Stimulated activated CD4-positive, alpha-beta T cell treated with anti-CD3 and anti-CD28 coated beads, Interleukin-4, amount 100 ng/mL, for 4 hours (primary cell): ENCODE measurements at places on chromosomes 1 and 21.
A peak's percentile ranks its signal among the peaks of the same experiment; 100 is the strongest.

DNA sequence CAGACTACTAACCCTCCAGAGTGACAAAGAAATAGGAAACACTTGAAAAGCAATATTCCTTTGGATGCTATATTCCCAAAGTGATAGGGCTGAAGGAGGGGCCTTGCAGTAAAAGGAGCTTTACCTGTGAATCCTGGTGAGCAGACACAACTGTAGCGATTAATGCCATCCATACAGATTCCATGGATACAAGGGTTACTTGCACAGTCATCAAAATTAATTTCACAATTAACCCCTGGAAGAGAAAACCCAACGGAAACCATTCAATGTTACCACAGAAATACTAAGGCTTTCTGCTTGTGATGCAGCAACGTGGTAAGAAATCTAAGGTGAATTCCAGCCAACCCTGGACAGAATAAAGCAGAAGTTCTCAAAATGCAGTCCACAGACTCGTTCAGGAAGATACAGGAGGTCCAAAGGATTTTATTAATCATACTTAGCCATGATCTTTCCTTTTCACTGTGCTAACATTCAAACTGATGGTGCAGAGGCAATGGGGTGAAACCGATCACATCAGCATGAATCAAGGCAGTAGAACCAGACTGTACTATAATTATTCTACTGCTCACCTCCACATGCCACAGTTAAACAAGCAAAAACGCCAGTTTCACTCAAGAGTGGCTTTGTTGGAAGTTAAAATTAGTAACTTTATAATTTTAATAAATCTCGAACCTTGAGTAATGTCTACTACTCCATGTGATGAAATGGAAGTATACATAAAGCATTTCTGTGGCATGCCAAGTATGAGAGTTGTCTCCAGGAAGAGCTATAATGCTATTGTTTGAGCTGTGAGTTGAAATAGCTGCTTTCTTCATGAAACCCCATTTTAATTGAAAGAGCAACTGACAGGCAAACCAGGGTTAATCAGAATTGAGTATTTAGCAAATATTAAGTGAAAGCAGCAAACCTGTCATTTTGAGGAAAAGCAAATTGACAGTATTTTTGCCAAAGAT is 63.2 kb upstream of the ADAM30 start:
- no peak for DNase-seq

DNA sequence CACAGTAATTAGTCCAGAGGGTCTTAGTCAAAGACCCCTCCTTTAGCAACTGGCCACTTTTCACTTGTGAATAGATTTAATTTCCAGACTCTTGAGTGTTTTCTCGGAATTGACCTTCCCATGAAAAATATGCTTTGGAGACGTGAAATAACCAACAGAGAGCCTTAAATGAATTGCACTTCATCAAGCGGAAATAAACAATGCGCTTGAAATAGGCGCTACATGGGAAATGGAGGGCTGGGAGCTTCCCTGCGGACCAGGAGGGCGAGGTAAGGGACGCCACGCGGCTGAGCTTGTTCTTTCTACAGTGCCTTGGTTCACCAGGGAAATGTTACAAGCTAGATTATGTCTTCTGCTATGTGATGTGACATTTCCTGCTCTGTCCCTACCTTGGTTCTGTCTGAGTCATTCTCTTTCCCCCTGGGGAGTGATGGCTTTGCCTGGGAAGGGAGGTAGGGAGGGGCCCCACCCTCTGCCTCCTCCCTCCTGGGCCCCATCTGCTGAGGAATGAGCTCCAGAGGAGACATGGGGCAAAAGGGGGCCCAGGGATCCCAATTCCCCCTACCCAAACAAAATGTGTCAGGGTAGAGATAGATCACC is 619.3 kb downstream of the PTPRU start:
- DNase-seq = no peak

DNA sequence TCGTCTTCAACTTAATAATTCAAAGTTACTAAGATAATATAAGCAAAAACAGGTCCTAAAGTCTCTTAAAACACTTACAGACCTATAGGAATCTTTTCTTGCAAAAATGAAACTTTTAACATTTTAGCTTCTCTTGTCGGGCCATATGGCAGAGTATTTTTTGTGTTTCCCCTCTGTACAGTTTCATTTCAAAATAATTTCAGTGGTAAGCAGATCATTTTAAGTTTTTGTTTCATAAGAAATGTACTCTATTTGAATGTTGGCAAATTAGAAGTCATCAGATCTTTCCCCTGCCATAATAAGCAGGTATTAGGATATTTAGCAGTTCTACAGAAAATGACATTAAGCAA is 37.9 kb downstream of the RGL1 start:
- DNase-seq = no peak

DNA sequence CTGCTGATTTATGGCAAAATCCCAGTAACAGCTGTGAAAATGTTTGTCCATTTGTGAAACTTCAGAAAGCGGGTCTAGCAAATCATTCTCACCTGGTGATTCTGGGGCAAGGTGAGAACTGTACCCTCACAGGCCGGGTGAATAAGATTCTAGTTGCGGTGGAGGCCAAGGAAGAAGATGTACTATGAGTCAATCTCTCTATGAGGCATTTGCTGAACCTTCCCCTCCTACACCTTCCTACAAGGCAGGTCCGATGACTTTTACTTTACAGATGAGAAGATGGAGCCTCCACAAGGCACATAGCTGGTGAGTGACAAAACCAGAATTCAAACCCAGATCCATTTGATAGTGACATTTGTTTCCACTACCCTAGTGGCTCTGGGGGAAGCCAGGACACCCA is 72.7 kb downstream of the BACH1 start:
- DNase-seq = peak; percentile 24

GRCh38 chr1:89064632-89065031 is 376 bp downstream of the GBP1 start:
- no peak for DNase-seq

DNA sequence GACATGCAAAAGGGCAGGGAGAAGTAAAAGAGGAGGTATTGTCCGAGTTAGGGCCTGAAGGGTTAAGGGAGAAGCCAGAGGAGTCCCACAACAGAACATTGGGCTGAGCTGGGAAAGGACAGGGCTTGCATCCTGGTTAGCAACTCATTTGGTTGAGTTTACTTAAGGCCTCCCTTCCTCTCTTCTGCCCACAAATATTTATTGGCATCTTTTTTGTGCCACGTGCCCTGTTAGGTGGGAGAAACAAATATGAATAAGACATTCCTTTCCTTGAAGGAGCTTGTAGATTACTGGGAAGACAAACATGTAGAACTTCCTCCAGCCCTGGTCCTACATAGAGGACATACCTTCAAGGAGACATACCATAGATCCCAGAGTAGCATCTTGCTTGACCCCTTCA is 53.0 kb upstream of the PRELP start:
- DNase-seq = no peak

DNA sequence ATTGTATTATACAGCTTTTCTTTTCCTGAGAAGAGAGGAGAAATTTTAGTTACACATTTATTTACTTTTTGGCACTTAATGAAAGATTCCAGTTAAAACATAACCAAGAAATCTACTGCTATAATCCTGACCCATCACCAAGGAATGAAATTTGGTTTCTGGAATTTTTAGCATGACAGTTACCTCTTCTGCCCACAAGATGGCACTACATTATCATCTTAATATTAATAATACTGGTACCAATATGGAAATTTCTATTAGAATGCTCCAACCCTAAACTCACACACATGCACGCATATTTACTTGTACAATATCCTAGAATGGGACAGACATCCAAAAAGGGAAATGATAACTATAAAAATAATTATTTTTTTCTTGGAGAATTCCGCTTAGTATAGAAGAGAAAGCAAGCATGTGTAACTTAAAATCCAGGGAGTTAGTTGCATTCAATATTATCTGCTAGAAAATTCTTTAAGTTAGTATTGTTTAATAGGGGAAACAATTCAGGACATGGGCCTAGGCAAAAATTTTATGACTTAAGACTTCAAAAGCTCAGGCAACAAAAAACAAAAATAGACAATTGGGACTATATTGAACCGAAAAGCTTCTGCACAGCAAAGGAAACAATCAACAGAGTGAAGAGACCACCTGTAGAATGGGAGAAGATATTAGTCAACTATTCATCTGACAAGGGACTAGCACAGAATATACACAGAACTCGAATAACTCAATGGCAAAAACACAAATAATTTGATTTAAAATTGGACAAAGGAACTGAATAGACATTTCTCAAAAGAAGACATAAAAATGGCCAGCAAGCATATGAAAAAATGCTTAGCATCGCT is 37.4 kb downstream of the MAP3K21 start:
- DNase-seq = no peak

GRCh38 chr1:33824971-33825370 is 38.9 kb upstream of the HMGB4 start:
- DNase-seq = no peak

GRCh38 chr1:53198241-53198651 is 1.6 kb downstream of the CPT2 start:
- no peak for DNase-seq

GRCh38 chr1:200670242-200671118 is 773 bp upstream of the DDX59 start:
- DNase-seq = no peak

DNA sequence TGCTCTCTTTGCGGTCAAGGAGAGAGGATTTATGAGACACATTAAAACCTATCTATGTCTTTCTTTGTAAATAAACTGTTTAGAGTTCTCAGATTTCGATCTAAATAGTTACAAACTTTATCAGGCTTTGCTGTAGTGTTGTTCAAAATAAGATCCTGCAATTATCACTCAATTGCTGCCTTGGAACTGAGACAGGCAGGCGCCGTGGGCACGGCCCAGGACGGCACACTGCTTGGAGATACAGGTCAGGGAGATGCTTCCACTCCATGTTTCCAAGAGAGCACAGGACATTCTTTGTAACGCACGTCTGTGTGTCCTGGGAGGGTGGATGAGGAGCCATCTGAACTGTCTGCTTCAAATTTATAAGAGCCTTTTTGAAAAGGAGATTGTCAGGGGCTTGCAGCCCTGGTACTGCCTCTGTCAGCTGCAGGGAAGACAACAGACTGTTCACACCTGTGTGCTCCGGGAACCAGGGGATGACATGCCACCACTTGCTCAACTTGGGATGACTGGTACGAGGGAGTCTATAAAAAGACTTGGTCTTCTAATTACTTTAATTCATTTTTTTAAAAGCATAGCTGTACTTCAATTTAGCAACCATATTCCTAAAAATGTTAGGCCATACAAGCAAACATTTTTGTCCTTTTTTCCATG is 472.9 kb upstream of the RUNX1 start:
- no peak for DNase-seq

DNA sequence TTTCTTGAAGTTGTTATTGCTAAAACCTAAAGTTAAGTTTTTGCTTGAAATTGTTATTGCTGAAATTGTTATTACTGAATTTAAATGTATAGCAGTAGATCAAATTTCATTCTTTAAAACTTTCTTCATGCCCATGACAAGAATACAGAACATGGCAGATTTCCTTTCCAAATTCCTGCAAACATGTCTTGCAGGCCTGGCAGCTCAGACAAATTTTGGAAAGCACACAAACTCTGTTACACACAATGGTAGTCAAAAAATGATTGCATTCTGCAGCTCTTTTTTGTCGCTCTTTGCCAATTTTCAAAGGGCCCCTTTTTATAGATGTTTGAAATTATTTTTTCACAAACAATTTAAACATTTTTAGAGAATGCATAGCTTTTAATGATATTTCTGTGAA is 1292.3 kb upstream of the B3GALT2 start:
- no peak for DNase-seq

DNA sequence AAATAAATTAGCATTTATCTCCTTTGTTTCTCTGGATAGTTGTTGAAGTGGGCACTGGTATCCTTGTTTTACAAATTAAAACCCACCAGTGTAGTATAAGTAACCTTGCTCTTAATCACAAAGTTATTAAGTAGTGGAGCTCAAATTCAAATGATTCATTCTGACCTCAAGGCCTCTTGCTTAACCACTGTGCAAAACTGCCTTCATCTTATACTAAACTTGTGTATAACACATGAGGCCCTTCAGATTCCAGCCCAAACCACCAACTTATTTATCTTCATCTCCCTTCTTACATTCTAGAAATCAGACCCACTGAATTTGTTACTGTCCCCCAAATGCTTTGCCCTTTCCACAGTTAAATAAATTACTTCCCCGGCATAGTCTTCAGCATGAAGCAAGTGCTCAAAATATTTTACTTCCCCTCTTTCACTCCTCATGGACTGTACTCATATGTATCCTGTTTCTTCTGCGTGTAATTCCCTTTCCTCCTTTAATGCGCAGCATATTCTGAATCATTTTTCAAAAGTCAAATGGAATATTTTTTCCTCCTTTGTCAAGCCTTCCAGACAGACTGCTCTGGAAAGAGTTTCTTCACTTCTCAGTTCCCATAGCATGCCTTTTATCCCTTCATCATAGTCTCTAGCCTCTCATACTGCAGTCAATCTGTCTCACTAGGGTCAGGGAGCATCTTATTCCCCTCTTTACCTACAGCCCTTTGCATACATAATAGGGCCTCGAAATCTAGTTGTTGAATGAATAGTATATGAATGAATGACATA is 19.0 kb upstream of the DNASE2B start:
- no peak for DNase-seq

GRCh38 chr1:21647431-21648351 is 21.5 kb downstream of the RAP1GAP start:
- no peak for DNase-seq

- DNase-seq = no peak
These were observed 101.2 kb downstream of the LAMC2 start for GRCh38 chr1:183287191-183287675.

DNA sequence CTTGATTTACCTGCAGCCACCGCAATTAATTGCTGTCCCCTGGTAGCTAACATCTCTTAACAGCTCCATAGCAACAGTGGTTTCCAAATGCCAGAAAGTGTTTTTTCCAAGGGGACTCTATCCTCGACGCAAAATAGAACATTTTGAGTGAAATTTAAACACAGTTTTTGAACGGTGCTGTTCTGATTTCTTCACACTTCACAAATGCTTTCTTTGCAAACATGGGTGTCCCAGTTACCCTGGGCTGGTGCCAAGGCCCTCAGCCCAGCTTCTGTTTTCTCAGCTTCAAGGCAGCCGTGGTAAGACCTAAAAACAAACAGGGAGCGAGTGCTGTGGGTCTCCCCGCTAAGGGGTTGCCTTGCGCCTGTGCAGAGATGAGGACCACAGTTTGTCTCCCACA is 147.3 kb upstream of the VAMP3 start:
- DNase-seq = no peak

GRCh38 chr1:156498432-156499193 is 2.0 kb downstream of the MEF2D start:
- no peak for DNase-seq

GRCh38 chr1:246566813-246567645 is 773 bp downstream of the CNST start:
- DNase-seq = no peak

DNA sequence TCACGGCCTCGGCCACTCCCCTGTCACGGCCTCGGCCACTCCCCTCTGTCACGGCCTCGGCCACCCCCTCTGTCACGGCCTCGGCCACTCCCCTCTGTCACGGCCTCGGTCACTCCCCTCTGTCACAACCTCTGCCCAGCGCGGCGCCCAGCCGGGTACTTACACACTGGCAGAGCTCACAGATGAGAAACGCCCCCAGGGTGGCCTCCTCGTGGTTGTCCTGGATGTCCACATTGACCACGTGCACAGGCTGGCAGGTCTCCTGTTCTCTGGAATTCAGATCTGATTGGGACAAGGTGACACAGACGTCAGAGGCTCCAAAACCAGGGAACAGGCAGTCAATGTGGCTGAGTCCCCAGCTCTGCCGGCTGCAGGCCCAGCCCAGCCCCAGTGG is 3.3 kb upstream of the TMEM240 start:
- DNase-seq = no peak
